ENCODE measurements at places on chromosomes 6 and 20.

DNA sequence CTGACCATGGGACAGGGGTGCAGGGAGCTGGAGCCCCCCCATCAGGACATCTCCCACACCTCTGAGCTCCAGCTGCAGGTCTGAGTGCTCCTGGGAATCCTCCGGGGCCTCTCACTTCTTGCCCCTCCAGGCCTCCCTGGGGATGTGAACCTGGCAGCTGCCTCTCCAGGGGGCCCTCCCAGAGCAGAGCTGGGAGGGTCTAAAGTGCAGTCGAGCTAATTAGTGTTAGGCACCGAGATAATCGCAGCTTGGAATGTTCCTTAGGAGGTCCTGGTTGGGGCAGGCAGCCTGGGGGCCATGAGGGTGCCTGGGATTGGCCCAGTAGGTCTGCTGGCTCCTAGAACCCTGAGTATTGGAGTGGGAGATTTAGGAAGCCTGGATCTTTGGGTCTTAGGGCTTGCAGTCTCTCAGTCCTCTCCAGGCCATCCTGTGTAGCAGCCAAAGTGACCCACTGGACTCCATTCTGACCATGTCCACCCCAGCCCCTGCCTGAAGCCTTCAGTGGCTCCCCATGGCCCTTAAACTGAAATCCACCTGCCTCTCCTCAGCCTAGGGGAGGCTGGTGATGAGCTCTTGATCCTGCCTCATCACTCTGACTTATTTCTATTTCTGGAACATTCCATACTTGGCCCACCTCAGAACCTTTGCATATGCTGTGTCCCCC is 26.0 kb downstream of the CEBPB start:
- no peak for DNase-seq

DNA sequence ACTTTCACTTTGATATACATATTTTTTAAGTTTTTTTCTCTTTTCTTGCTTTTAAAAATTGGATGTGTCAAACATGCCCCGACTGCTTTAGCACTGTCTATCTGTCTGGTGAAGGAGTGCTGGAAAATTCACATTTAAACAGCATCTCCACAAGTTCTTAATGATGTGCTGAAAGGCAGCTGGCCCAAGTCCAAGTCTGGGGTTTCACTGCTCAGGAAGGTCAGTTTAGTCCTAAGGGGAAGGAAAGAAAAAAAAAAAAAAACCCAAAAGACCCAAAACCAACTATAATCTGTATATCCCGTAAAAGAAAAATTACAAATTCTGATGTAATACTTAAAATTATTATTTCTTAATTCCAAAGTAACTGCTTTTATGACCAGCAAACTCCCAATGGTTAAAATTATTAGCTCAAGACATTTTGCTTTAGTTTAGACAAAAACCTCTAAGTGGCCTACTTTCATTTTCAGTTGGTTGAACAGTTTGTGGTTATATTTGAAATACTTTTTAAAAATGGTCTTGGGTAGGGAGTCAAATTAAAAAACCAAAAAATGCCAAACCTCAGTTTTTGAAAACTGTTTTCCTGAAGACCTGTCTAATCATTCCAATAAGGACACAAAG is 79.5 kb upstream of the PREP start:
- peak; percentile 48 for DNase-seq

GRCh38 chr6:158031381-158032353 is 50.0 kb downstream of the SYNJ2 start:
- no peak for DNase-seq

DNA sequence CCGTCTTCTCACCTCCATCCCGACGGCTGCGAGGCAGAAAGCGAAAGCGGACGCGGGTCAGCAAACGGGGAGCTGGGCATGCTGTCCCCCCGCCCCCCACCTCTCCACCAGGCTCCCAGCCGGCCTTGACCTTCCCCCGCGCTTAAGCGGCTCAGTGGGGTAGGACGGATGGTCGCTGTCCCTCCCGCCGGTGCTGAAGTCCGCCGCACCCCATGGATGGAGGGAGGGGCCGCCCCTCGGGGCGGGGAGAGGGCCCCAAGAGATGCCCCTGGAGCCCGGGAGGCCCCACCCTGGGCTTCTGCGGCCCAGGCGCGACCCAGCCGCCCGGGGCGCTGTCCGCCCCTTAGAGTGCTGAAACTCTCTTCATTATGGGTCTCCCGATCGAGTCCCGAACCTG is at the start of gene KCNB1:
Gene KCNB1 (minus strand): TSS at position 48 of the 397 bp plus-strand sequence. CDS start 188 bp downstream, outside the sequence.
- peak; percentile 49 for DNase-seq

DNA sequence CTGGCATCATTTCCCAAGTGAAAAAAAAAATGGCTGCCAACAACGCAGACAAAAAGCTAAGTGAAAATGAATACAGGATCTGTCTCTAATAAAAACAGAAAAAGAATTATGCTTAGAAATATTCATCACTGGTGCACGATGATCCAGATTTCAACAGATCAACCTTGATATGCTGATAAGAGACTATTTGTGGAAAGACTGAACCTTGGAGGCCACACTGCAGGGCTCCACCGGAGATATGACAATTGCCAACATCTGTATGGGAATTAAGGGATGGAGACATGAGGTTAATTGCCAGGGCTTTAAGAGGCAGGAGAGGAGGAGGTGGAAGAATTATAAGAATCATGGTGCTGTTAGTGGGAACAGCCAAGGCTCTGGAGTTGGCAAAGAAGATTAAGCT is 48.3 kb downstream of the PFDN4 start:
- no peak for DNase-seq

- peak; percentile 94 for DNase-seq
Measured at GRCh38 chr6:43667245-43668150, 20.1 kb downstream of the MRPS18A start.

DNA sequence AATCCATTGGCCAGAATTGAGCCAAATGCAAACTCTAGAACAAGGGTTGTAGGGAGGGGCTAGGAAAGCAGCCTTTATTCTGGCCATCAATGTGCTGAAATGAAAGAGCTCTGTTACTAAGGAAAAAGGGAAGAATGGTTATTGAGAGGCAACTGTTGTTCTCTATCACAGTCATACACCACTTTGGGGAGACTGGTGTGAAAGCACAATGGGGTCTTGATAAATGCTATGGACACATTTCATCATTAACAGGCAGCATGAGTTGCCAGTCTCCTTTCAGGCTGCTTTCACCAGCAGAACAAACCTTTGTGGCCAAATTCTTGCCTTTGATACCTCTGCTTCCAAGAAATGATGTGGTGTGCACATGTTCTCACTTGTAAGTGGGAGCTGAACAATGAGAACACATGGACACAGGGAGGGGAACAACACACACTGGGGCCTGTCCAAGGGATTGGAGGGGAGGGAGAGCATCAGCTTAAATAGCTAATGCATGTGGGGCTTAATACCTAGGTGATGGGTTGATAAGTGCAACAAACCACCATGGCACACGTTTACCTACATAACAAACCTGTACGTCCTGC is 86.2 kb downstream of the CDS2 start:
- DNase-seq = no peak

GRCh38 chr20:54688476-54688875 is 213.1 kb downstream of the DOK5 start:
- no peak for DNase-seq

GRCh38 chr6:133131621-133132465 is 109.3 kb upstream of the EYA4 start:
- DNase-seq = peak; percentile 81

DNA sequence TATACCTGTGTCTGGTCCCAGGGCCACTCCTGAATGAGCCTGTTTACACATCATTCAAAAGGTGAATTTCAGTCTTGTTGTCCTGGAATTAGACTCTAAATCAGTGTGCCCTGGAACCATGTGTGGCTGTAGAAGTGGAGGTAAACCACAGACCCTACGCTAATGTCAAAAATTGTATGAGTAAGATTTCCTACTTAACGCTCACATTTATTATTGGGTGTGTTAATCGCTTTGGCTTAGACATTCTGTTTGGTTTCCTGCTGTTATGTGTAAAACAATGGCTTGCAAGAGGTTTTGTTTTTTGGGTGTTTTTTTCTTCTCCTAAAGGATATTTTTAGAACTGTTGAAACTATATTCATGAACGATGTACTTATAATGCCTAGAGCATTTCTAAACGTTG is 19.3 kb downstream of the PLCB1 start:
- no peak for DNase-seq

DNA sequence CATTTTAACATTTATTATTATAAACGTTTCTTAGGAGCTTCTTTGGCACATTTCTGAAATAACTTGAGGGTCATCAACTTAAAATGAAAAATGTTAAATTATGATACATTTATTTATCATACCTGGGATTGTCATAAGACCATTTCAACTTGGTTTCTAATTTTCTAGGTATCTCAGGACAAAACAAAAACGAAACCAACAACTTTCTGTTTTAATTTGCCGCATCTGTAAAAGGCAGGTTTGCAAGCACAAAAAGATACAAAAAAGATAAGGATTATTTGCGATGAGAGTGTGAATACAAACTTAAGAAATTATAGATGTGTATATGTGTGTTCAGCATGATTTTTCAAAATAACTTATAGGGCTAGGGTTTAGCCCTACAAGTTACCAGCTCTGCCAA is 395.0 kb upstream of the RUNX2 start:
- no peak for DNase-seq

DNA sequence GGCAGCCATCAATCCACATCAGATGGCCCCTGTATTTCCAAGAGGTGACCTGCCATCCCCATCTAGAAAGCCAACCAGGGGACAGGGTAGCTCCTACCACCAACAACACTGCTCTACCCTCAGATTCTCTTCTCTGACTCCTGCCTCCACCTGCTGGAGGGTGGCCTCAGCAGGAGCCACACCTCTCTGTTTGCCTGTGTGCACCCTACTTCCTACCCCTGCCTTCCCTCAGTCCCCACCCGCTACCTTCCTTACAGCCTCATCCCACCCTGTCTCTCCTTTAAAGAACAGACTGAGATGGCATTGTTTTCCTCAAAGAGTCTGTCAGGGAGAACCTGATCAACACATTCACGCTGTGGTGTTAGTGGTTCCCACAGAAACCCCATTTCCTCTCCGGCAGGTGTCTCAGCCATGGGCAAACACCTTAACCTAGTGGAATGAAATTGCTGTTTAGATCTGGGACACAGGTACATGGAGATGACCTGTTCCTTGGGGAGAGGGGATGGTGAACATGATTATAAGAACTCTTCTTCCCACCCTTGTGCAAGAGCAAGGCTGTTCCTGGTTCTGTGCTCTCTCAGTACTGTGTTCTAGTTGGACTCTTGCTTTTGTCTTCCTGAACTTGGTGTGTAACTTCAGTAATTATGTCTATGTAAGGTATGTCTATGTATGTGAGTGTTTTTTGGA is 1.8 kb downstream of the ENTPD6 start:
- no peak for DNase-seq

DNA sequence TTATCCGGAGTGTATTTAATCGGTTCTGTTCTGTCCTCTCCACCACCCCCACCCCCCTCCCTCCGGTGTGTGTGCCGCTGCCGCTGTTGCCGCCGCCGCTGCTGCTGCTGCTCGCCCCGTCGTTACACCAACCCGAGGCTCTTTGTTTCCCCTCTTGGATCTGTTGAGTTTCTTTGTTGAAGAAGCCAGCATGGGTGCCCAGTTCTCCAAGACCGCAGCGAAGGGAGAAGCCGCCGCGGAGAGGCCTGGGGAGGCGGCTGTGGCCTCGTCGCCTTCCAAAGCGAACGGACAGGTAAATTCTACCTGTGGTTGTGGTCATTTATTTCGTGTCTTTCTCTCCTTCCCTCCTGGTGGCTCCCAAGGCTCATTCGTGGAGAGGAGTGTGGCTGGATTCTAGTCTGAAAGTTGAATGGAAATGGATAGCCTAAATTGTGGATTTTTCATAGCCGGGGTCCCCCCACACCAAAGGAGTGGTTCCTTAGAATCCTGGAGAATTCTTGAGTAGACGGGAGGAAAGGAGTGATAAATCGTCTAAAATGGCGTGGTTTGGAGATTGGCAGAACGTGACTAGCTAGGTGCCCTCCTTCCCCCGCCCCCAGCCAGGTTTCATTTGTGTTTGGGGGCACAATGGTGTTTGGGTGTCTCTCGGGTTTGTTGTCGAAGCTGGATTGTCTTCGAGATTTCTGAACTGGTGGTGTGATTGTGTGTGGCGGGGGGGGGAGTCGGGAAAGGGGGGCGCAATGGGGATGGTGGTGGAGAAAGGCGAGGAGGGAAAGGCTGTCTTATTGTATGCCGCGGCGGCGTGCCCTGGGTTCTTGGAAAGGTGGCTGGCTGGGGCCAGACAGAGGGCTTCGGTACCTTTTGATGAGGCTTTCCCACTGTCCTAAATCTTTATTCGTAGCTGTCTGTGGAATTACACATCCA is 673 bp downstream of the MARCKS start:
- DNase-seq = peak; percentile 57

- DNase-seq = no peak
Measured at GRCh38 chr6:14281811-14282660, 164.5 kb downstream of the CD83 start.

DNA sequence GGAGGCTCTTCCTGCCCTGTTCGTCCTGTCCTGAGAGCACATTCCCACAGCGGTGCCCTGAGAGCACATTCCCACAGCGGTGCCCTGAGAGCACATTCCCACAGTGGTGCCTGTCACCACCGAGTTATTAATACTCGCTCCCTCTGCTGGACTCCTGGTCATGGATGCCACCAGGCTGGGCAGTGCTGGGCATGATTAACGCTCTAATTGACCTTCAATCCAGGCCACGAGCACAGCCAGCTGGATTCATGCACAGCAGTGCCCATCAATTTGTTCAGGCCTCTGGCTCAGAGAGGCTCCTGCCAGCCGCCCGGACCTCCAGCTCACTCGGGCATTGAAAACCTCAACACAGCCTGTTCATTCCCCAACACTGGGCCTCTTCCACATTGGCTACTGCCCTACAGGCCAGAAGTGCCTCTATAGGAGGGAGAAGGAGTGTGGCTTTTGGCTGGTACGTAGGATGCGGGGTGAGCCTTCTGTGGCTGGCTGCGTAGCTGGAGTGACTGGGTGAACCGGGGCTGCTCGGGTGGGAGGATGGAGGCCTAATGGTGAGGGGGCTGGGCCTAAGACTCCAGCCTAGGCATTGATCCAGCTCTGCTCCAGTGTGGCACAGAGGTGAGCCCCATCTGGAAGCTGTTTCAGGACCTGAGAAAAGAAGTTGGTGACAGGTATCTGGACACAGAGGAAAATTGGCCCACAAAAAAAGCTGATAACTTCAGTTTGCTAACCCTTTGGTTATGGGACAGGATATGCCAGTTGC is 9.3 kb downstream of the IP6K3 start:
- peak; percentile 68 for DNase-seq

GRCh38 chr6:50843842-50844241 is 25.2 kb downstream of the TFAP2B start:
- no peak for DNase-seq

GRCh38 chr6:36666287-36666686 is 12.2 kb upstream of the CDKN1A start:
- DNase-seq = no peak

DNA sequence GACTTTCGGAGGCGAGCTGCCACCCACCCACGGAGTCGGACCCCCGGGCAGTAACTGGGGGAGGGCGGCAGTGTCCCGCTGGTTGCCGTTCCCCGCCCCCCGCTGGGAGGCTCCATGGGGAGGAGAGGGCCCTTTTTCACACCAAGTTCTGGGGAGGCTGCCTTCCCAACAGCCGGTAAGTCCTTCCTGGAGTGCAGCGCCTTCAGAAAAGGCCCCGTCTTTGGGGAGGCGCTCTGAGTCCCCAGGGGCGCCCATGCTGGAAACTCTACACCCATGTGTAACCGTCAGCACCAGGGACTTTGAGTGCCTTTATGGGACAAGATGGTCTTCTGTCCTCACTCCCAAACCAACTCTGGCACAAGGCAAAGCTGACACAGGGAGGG is 430 bp upstream of the SOX18 start:
- DNase-seq = no peak

Measured in adrenal gland (tissue), 19 donors.